Stimulated activated CD8-positive, alpha-beta memory T cell treated with anti-CD3 and anti-CD28 coated beads, Interleukin-7, amount 100 ng/mL, for 1 hour (primary cell): ENCODE measurements at places on chromosomes 1 and 21.

GRCh38 chr1:28956038-28956464, 41.7 kb downstream of the EPB41 start:
- no peak for DNase-seq

- no peak for DNase-seq
Measured at GRCh38 chr1:154694995-154695394, 87.0 kb upstream of the ADAR start.

DNA sequence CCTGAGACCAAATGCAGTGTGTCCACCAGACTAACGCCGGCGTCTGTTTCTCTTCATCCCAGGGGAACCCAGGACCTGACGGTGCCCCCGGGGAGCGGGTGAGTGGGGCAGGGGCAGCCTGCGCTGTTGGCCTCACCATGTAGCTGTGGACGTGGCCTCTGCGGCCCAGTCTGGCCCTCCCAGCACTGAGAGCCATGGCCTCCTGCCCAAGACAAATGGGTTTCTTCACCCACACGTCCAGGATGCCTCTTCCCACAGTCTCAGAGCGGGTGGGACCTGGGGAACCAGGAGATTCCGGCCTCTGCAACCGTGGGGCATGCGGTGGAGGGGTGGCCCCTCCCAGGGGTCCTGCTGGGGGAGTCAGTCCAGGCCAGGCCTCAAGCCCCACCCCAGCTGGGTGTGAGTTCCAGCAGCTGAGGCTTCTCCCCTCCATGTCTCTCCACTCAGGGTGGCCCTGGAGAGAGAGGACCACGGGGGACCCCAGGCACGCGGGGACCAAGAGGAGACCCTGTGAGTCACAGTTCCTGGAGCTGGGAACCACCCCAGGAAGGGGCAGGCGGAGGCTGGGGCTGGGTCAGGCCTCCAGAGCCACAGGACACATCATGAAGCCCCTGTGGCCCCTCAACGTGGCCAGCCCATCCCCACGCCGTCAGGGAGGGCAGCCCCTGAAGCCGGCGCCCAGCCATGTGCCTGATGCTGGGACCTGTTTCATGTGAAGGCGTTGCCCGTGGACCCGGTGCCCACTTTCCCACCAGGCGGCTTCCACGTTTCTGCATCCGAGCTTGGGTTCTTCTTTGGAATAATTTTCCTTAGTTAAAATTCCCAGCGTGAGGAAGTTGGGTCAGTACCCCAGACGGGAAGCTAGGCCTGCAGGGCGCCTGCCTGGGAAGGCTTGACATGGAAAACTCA, 11.0 kb downstream of the COL6A1 start:
- DNase-seq: no peak

- DNase-seq: no peak
Measured at GRCh38 chr1:20719261-20719660, 1.5 kb upstream of the KIF17 start.
